ENCODE measurements at places on chromosomes 11 and 22.
A peak's percentile ranks its signal among the peaks of the same experiment; 100 is the strongest.

- no peak for DNase-seq
These were observed 116.2 kb upstream of the NTM start for GRCh38 chr11:131254254-131254653.

- no peak for DNase-seq
These were observed 39.6 kb downstream of the TSPAN18 start for GRCh38 chr11:44766112-44766971.

DNA sequence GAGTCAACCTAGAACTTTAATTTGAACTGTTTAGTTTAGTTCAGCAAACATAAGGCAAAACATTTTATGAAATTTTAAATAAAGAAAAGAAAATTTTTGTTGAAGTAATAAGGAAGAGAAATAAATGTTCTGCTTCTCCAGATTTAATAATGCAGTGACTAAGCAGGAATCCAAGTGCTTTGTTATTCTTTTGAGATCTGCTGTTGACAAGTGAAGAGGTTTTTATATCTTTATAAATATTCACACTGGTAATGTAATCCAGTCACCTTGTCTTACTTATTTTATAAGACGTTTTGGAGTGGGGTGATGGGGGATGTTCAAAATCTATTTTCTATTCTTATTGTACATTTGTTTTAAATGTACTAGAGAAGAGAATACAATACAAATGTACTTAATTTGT is 725.9 kb upstream of the CCDC179 start:
- no peak for DNase-seq

DNA sequence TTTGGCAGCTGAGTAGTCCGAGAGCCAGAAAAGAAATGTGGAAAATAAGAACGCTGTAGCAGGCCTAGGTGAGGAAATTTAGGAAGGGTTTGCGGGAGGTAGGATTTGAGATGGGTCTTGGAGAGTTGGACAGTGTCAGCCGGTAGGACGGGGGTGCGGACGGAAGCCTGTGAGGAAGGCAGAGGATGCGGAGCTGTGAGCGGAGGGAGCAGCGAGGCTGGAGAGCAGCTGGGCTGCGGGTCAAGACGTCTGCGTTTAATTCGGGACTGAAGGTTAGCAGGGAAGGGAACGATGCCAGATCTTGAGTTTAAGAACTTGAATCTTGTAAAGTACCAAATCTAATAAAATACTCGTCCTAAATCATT is 669 bp upstream of the TIGD3 start:
- no peak for DNase-seq

DNA sequence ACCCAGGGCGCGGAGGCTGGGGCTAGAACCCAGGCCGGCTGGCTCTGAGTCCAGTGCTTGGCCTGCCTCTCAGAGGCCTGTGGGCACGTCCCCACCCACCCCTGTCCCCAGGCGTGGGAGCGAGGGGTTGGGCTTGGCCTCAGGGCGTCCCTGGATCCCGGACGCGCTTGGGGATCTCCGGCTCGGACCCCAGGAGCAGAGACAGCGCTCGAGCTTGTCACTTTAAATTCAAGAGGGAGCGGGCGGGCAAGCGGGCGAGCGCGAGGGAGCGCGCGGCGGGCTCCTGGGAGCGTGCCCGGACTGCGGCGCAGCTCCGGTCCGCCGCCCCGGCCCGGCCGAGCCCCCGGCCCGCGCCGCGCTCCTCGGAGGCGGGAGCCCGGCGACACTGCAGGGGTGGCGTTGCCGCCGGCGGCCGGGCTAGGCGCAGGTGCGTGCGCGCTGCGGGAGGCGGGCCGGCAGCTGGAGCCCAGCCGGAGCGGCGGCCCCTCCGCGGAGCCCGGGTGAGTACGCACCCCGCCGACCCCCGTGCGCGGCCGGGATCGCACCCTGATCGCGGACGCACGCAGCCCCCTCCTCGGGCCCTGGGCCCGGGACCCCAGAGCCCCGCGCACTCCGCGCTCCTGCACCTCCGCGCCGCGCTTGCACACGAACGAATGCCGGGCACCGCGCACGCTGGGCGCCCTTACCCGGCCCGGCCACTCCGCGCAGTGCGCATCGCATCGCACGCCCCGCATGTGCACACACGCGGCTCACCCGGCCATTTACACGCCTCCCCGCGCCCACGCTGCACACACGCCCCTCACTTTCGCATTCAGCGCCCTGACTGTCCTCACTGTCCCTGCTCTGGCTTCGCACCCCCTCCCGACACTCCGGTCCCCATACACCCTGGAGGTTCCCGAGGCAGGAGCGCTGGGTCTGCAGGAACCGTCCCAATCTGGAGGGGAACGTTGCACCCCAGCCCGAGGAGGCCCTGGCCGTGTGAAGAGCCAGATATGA is at the start of gene SYT12:
TSS of gene SYT12 (plus strand) at position 174 of the 996 bp plus-strand sequence. CDS start 7,011 bp downstream, outside the sequence.
- DNase-seq: no peak

DNA sequence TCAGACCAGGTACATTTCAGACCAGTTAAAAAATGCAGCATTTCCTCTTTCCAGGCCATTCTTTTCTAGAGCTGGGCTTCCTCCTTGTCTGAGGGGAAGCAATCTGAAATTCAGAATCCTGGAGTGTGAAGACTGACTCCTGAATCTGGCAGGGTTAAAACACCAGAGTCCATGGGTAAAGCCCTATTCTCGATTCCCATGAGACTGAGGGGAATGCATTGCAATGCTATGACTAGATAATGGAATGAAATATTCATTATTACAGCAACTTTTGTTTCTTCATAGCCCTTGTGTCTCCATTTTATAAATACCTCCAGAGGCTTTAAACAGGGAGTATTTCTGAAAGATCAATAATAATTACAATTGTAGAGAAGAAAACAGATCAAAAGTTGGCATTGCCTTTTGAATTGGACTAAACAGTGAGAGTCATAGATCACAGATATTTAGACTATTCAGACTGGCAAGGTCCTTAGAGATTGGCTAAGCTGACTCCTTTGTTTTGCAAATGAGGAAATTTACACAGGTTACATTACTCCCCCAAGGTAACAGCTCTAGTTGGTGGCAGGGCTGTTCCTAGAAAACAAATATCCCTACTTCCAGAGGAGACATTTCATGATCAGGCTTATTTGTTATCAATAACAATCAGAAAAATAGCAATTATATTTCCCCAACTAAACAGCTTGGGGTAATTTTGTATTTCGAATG is 632.6 kb upstream of the KIRREL3 start:
- no peak for DNase-seq

GRCh38 chr22:21726650-21727049 is 8.9 kb downstream of the YPEL1 start:
- DNase-seq: no peak

GRCh38 chr22:41562461-41562860 is 1.7 kb downstream of the CSDC2 start:
- no peak for DNase-seq

DNA sequence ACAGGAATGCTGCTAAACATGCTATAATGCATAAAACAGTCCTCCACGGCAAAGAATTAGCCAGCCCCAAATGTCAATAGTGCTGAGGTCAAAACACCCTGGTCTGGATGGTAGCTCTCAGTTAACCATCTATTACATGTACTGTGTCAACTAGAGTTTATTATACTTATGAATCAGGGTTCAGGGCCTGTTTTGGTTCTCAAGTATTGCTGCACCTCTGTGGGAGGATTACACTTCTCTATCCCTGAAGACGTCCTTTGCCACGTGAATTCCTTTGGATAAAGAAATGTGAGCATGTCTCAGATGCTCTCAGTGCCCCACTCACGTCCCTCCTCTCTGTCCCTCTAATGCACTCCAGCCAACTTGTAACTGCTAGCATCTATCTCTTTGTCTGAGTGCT is 53.4 kb downstream of the SLC1A2 start:
- no peak for DNase-seq

GRCh38 chr11:10392095-10393079 is 62.7 kb upstream of the AMPD3 start:
- no peak for DNase-seq

- no peak for DNase-seq
These were observed 589.3 kb downstream of the INSC start for GRCh38 chr11:15704064-15704463.

- no peak for DNase-seq
These were observed 9.4 kb upstream of the TECTA start for GRCh38 chr11:121091492-121092152.

DNA sequence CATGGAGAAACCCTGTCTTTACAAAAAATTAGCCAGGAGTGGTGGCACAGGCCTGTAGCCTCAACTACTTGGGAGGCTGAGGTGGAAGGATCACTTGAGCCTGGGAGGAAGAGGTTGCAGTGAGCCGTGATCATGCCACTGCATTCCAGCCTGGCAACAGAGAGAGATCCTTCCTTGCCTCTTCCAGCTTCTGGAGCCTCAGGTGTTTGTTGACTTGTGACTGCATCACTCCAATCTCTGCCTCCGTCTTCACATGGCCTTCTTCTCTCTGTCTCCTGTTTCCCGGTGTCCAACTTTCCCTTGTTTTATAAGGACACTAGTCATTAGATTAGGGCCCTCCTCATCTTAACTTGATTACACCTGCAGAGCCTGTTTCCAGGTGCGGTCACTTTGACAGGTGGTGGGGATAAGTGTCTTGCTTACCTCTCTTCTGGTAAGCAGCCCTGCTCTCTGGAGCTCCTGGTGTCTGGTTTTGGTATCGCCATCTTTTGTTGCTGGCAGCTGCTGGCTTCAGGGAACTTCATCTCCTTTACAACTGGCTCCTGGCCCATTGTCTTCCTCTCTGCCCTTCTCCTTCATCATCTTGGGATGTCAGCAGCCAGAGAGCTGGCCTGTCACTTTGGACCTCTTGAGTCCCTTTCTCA is 8.2 kb upstream of the USP2 start:
- no peak for DNase-seq

GRCh38 chr11:109762546-109762945 is 330.6 kb upstream of the ZC3H12C start:
- no peak for DNase-seq

- no peak for DNase-seq
These were observed 71.4 kb downstream of the CTSC start for GRCh38 chr11:88266157-88266556.

GRCh38 chr11:78417888-78418583 is 416 bp upstream of the GAB2 start:
- peak; percentile 48 for DNase-seq

DNA sequence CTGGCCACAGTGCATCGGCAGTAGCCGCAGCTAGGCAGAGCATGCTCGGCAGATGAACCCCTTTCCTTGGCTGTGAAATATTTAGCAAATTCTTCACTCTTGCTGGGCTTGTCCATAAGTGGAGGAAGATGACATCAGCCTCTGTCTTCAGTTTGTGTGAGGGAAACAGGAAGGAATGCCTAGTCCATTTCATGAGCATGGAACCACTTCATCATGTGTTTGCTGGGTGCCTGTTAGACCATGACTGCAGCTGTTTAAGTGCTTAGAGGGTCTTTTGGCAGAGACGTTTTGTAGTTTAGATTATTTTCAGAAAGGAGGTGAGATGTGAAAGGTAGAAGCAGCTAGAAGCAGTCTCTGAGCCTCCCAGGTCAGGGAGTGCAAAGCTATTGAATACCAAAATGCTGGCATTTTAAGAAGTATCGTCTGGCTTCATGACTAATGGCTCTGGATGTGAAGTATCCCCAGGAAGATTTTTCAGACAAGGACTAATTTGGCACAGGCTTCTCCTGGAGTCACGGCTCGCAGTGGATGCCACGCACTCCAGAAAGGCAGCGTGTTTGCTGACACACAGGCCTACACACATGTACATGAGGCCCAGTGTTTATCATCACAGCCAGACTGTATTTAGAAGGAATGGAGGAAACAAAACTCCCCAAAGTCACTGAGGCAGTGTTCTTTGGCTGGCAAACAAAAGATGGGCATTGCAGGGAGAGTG is 43.1 kb upstream of the GRAMD1B start:
- no peak for DNase-seq

DNA sequence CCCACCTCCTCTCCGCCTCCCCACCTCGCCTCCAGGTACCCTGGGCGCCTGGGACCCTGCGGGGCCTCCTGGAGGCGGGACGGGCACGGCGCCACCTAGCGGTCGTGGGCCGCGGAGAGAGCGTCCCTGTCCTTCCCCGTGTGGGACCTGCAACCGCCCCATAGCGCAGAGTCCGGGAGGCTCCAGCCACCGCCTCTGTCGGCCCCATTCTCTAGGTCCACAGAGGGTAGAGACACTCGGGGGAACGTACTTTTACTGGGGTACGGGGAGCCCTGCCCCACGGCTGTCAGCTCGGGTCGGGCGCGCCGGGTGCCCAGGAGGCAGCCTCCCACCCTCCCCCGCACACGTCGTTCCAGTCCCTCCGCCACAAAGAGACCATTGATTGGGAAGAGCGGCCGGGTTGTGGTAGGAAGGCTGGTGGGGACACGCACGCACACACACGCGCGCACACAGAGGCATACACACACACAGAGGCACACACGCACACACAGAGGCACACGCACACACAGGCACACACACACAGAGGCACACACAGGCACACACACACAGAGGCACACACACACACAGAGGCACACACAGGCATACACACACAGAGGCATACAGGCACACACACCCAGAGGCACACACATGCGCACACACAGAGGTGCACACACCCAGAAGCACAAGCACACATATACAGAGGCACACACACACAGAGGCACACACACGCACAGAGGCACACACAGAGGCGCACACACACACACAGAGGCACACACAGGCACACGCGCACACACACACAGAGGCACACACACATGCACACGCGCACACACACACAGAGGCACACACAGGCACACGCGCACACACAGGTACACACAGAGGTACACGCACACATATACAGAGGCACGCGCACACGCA is 12.6 kb upstream of the NECTIN1 start:
- peak; percentile 52 for DNase-seq

- no peak for DNase-seq
These were observed 13.8 kb downstream of the SNU13 start for GRCh38 chr22:41674846-41675340.

- no peak for DNase-seq
These were observed 92.5 kb upstream of the PRDM11 start for GRCh38 chr11:45053736-45054446.

DNA sequence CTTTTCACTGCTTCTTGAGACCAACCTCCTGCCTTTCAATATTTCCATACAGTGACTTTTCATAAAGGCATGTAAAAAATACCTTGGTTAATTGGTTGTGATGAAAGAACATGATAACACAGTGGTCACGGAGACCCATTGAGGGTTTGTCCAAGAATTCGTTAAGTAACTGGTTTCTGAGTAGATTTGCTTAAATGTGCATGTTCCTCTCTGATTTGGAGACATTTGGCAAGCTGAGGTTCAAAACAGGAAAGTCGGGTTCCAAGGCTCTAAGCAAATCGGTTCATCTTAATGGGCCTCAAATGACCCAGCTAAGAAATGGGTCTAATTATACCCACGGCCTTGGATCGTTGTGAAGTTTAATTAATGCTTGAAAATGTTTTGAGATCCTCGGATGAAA is 36.9 kb upstream of the CCND1 start:
- no peak for DNase-seq

GRCh38 chr11:2303627-2304505 is 2.1 kb downstream of the TSPAN32 start:
- no peak for DNase-seq
